ENCODE measurements at places on chromosomes 7 and 10.

GRCh38 chr10:97571622-97572021 lies 957 bp upstream of the ANKRD2 start:
- no peak for DNase-seq

DNA sequence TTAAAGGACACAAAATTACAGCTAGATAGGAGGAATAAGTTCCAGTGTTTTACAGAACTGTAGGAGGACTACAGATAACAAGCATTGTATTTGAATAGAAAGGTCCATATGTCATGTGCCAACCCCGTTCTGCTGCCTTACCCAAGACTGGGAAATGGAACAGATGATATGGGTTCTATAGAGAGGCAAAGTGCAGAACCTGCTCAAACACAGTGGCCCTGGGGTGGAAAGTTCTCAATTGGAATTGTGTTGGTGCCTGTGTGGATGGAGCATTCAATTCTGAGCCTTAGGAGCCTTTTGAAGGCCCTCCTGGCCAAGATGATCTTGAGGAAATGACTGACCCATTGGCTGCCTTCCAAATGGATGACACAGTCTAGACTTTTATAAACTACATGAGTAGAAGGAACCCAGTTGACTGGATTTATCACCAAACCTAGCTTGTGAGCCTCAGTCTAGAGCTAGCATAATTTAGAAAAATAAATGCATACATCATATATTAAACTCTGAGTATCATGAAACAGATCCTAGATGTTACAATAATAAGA lies 4.1 kb upstream of the PRSS1 start:
- DNase-seq, result no peak

DNA sequence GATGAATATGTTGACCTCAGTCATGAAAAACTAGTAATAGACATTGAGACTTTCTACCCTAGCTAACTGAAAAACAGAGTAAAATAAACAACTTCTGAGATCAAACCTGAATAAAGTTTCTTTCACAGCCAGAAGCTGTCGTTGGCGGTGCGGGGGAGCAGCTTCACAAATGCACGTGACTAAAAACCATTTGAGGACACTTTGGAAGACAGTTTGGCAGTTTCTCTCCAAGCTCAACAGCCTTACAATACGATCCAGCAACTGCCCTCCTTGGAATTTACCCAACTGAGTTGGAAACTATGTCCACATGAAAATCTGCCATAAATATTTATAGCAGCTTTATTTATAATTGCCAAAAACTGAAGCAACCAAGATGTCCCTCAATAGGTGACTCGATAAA lies 63.1 kb downstream of the CYTH3 start:
- DNase-seq, result no peak

DNA sequence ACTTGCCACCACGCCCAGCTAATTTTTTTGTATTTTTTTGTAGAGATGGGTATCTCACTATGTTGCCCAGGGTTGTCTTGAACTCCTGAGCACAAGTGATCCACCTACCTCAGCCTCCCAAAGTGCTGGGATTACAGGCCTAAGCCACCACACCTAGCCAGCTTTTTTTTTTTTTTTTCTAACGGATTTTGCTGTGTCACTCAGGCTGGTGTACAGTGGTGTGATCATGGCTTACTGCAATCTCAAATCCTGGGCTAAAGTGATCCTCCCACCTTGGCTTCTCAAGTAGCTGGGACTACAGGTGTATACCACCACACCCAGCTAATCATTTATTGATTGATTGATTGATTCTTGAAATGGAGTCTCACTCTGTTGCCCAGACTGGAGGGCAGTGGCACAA lies 106.0 kb upstream of the TRIM24 start:
- DNase-seq, result no peak

DNA sequence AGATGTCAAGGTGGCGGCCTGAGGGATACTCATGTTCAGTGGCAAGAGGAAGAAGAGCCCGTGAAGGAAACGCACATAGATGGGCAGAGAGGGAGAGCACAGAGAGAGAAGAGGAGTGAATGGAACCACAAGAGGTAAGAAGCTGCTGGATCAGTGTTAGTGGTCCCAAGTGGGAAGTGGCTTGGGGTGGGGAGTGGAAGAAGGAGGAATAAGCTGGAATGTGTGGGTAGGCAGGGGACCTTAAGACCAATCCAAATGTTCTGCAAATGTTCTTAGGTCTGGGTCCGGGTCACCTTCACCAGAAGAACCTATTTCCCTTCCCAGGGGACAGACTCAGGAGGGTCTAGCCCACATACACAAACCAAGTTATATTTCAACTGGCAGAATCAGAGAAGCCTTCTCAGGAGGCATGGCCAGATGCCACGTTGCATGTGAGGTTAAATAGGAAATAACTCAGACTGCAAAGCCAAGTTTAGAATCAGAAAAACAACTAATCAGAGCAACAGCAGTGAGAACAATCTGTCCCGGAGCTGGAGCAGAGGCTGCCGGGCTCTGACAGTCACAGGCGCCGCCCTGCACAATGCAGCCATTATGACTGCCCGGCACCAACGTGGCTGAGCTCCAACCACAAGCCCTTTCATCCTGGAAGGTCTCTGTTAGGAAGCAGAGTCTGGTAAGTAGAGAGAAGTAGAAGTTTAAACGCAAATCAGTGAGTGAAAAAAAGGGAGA lies 78.6 kb upstream of the ARMC3 start:
- DNase-seq, result no peak

DNA sequence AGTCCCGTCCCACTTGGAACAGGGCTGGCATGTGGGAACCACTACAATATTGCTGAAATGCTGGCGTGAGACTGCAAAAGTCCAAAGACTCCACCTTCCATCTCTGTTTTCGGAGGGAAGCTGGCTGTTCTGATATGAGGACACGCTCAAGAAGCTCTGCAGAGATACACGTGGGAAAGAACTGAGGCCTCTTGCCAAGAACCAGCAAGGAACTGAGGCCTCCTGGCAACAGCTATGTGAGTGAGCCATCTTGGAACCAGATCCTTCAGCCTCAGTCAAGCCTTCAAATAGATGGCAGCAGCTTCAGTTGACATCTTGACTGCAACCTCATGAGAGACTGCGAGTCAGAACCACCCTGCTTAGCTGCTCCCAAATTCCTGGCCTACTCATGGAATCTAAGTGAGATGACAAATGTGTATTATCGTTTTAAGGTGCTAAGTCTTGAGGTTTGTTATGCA lies 30.8 kb downstream of the SGMS1 start:
- DNase-seq, result no peak

- peak; percentile 49 for DNase-seq
These were observed at the start of gene TRIM8 for GRCh38 chr10:102644066-102644645. Gene TRIM8 (plus strand): TSS chr10:102644479. CDS start chr10:102644618, 139 bp downstream.

DNA sequence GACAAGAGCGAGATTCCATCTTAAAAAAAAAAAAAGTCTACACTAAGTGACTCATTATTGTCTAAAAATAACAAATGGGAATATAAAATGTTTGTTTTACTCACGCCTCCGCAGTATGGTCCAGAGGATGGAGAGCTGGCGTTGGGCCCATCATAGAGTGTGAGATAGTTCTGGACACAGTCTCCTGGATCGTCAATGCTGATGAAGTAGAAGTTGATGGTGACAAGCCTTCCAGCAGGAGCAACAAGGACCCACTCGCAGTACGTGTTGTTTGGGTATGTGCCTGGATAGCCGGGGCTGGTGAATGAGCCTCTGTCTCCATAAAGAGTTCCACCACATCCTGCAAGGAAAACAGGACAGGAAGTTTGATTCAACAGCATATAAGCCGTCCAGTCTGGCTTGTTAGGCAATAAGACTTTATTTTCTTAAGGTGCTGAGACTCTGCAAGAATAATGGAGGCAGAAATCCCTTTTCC lies 11.5 kb upstream of the RSU1 start:
- no peak for DNase-seq

GRCh38 chr7:52273685-52274610 lies 761.5 kb upstream of the POM121L12 start:
- no peak for DNase-seq

GRCh38 chr10:118776960-118777359 lies 22.2 kb upstream of the CACUL1 start:
- no peak for DNase-seq

GRCh38 chr7:84688671-84689070 lies 494.1 kb upstream of the SEMA3A start:
- no peak for DNase-seq

- DNase-seq, result peak; percentile 36
These were observed 18.9 kb downstream of the RBAK start for GRCh38 chr7:5064391-5065106.

DNA sequence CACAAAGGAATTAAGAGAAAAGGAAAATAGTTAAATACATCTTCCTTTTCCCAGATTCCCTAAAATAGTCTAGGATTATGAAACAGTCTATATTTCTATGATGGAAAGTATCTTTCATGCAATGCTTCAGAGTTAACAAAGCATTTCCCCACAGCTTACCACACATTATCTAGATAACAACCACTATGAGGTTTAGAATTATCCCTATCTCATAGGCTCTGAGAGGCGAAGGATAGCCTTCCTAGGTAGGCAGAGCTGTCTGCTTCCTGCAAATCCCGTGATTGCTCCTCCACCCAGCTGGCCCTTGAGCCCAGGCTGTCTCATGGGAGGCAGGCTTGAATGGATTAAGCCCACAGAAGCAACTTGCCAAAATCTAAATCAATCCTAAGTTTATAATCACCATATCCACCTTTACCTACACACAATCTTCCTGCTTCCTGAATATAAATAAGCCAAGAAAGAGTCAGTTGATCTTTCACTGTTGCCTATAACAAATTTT lies 321.4 kb upstream of the AOAH start:
- DNase-seq, result peak; percentile 23

DNA sequence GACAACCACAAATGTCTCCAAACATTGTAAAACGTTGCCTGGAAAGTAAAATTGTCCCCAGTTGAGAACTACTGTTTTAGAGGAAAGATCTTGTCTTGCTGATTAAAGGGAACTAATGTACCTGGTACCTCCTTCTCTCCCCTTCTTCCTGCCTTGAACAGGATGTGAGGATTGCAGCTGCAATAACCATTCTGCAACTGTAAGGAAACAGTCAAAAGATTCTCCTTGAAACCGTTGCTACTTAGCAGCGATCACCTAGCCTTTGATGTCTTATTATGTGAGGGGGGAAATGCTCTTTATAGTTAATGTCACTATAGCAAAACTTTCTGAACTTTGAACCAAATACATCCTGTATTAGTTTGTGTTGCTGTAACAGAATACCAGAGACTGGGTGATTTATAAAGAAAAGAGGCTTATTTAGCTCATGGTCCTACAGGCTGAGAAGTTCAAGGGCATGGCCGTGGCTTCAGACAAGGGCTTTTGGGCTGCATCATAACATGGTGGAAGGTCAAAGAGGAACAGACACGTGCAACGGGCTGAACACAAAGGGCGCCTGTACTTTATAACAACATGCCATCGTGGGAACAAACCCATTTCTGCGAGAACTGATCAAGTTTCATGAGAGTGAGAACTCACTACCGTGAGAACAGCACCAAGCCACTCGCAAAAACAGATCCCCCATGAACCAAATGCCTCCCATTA lies 54.2 kb upstream of the PARD3 start:
- no peak for DNase-seq

DNA sequence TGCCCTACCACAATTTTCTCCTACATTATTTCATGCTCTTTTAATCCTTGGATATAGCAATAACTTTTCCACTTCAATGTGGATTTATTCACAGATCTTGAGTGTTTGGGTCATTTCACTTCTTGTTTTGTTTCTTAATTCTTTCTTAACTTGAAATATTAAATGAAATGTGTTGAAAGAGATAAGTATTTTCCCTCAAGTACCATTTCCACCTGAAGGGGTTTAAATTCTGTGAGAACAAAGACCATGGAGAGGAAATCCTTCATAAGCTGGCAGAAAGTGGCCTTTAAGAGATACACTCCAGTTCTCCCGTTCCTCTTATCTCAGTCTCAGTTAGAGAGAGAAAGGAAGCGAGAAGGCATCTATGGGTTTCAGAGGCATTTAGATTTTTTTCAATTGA lies 14.1 kb upstream of the DLD start:
- DNase-seq, result peak; percentile 21

GRCh38 chr7:116582164-116582732 lies 57.4 kb downstream of the CAV1 start:
- DNase-seq, result no peak

DNA sequence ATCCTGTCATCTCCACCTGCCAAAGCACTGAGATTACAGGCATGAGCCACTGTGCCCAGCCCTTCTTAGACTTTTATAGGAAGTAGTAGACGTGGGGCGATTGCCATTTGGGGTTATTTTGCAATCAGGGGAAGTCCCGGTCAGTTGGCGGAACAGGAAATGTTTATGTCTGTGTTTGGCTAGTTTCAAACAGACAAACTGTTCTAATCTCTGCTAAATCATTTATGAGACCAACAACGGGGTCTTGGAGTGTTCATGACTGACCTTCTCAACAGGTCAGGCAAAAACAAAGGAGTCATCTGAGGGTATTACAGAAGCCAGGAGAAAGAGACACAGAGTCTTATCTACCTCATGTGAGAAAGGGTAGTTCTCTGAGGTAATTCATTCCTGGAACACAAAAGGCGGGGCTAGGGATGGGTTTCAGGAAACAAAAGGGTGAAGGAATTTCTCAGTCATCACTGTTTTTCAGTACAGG lies 6.6 kb upstream of the TPK1 start:
- peak; percentile 81 for DNase-seq

DNA sequence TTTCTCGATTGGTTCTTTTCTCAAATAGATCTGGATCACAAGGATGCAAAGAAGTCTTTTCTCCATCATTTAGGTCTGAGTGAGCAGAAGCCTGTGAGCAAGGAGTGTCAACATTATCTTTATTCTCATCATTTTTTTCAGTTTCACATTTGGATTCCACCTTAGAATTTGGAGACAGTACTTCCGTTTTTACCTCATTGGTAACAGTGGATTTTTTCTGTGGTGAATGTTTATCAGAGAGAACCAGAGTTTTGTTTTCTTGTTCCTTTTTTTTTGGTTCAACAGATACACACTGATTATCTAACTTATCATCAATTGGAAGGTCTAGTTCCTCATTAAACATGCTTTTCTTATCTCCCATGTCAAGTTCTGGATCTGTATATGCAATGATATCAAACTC lies 151.3 kb downstream of the GALNT11 start:
- DNase-seq, result peak; percentile 70

Data from KBM-7 (cell line).